ENCODE measurements at places on chromosomes 7 and 10.

GRCh38 chr10:106660550-106660949, 504.0 kb downstream of the SORCS1 start:
- DNase-seq: no peak

- no peak for DNase-seq
Measured at GRCh38 chr7:153640586-153640985, 411.6 kb upstream of the DPP6 start.

DNA sequence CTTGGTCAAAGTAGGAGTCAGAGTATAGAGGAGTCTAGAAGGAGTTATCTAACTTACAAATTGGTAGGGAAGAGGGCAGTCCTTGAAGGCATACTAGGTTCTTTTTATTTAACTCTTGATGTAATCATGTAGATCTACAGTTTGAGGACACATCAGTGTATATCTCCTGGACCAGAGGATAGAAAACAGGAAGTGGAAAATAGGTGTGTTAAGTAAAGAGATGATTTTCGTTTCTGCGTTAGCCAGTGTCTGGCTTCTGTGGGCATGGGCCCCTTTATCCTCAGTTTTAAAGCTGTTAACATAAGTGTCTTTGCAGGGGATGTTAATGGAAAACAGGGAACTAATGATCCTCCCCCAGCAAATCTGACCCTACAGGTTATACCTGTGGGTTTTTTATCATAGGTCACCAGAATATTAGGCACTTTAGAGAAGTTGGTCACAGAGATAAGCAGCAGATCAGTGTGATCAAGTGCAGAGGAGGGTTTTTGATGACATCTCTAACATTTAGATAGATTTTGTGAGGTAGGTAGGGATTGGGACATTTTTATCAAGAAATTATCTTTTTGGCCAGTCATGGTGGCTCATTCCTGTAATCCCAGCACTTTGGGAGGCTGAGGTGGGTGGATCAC, 58.6 kb upstream of the PRSS1 start:
- no peak for DNase-seq

- no peak for DNase-seq
Measured at GRCh38 chr10:69239136-69239535, 19.0 kb downstream of the HKDC1 start.

- DNase-seq: no peak
Measured at GRCh38 chr7:23907012-23907411, 197.0 kb downstream of the STK31 start.

DNA sequence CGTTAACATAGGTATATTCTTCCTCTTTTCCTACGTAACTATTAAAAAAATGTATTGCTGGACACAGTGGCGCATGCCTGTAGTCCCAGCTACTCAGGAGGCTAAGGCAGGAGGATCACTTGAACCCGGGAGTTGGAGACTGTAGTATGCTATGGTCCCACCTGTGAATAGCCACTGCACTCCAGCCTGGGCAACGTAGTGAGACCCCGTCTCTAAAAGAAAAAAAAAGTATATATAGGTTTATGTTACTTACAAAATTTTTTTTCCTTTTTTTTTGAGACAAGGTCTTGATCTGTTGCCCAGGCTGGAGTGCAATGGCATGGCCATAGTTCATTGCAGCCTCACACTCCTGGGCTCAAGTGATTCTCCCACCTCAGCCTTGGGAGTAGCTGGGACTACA, 5.6 kb downstream of the NUB1 start:
- DNase-seq: no peak

- no peak for DNase-seq
Measured at GRCh38 chr10:74377476-74377875, 226.5 kb downstream of the ADK start.

DNA sequence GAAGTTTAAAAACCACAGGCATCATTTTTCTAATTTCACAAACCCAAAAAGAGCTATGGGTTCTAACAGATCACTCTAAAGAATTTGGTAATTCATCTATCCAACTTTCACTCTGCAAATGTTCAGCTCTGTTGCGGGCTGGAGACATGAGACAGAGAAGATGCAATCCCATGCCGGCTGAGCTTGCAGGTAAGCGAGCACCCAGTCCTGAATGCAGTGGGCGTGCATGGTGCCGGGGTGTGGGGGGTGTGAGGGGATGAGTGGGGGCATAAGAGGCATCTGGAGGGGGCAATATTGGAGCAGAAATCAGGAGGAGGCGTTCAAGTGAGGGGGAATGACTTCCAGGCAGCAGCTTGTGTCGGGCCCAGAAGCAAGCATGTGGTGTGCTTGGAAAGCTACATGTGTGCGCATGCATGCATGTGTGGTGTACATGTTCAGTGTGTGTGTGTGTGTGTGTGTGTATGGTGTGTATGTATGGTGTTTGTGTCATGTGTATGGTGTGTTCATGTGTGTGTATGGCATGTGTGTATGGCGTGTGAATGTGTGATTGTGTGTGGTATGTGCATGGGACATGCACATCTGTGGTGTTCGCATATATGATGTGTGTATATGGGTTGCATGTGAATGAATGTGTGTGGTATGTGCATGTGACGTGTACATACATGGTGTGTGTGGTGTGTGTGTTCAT, 172.9 kb downstream of the PRKCQ start:
- peak; percentile 37 for DNase-seq

DNA sequence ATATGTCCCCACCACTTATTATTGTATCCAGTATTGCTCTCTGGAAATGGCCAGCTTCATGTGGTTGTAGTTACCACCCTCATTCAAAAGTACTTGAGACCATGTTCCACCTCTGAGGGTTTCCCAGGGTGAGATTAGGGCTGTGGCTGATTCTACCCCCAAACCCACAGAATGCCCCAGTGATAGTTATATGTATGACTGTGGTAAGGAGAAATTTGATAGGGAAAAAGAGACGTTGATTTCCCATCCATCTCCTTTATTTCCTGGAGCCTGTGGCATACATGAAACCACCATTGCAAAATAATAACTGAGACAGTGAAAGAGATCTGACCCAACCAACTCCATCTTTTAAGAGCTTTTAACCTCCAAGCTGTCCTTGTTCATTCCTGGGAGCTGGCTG, 25.2 kb downstream of the ARL5B start:
- DNase-seq: no peak

DNA sequence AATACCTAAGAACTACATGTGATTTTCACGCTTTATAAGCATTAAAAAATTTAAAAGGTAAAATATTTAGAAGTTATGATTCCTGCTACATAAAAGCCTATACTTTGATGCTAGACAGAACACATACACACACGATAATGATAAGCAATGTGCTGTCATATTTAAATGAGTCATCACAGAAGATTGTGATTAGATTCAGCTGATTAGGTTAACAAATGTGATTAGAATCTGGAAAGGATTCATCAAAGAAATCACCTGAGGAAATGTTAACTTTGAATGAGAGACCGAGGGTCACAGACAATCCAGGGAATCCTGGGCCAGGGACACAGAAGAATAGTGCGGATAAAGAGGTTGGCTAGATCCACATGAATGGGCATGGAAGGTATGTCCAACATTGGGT, 42.0 kb upstream of the CYP2C18 start:
- DNase-seq: no peak

DNA sequence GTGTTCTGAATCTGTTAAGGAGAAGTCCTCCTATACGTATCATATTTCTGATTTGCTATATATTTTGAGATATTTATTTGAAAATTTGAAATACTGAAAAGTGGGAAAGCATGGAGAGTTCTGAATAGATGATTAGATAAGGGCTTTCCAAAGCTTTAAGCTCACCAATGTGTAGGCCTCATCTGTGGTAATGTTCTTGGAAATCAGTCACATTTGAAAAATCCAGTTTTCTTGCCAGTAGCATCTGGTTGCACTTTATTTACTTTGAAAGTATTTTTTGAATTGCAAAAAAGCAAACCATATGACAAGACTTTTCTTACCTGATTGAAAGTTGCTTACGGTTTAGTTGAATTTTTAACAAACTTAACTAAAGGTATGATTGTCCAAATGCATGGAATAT, 21.7 kb downstream of the ADD3 start:
- DNase-seq: no peak

DNA sequence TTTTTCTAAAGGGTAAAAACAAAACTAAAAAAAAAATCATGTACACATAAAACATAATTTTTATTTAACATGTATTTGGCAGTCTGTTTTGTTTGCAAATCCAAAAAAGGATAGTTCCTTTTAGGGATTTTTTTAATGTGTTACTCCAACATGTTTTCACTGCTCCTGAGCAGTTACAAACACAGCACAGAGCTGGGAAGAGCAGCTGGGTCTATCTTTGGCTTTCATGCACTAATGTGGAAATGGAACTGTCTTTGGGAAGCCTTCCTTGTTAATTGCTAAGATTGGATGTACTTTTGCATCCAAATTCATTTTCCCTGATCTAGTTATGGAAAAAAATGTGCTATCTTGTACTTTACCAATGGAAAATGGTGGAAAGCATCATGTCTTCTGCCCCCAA, 1035.1 kb downstream of the CNTNAP2 start:
- no peak for DNase-seq

GRCh38 chr7:35854311-35854710, 53.5 kb downstream of the SEPTIN7 start:
- no peak for DNase-seq

DNA sequence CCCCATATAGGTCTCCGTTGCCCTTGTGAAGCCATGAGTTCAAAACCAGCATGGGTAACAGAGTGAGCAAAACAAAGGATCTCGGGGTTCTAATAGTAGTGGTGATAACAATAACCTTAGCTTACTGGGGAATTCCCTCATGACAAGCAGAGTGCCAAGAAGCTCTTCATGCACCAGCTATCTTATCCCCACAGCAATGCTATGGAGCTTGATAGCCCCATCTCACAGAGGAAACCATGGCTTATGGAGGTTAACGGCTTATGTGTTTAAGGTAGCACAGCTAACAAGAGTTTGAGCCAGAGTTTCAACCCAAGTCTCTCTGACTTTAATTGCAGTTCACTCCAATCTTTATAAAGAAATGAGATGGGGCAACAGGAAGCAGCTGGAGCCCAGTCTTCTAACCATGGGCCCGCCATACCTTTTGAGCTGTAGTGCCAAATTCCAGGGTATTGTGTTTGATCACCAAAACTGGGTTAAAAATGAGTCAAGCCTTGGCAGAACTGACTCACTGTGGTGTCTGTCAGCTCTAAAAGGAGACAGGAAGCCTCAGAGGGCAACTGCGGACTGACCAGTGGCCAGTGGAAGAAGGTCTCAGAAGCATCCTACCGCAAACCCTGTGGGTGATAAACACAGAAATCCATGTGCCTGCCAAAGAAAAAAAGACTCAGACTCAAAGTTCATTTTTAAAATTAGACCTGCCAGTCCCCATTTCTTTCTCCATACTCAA, 16.5 kb upstream of the PLAU start:
- peak; percentile 26 for DNase-seq

DNA sequence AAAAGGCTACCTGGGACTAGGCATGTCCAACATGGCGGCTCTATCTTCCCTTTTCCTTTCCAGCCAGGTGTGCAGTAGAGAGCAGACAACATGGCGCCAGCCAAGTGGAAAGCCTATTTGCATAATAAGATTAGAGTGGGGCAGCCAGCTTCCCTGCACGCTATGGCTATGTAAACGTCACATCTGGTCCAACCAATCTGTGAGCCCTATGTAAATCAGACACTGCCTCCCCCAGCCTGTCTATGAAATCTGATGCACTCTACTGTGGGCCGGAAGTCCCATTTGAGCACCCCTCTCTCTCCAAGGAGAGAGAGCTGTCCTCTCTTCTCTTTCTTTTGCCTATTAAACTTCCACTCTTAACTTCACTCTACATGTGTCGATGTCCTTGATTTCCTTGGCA, 984.9 kb upstream of the AUTS2 start:
- DNase-seq: no peak

DNA sequence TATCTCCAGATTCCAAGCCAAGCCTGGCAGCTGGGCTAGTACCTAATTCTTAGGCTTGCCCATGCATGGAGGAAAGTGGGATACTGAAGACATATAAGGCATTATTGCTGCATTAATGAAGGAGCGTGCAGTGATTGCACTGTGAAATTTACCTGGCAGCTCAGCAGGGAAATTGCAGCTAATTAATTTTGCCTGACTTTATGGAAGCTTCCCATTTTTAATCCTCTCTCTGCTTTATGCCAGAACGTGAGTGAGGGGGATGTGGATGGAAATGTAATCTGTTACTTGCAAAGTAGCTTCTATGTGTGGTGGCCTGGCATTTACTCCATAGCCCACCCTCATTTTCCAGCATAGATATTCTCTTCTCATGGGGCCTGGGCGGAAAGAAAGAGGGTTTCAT, 134.9 kb downstream of the SH2D4B start:
- DNase-seq: no peak

GRCh38 chr7:29343399-29343798, 148.8 kb downstream of the CHN2 start:
- DNase-seq: no peak

- DNase-seq: no peak
Measured at GRCh38 chr7:126211875-126212274, 1040.9 kb downstream of the GRM8 start.

- peak; percentile 46 for DNase-seq
Measured at GRCh38 chr10:113681533-113682470, 2.1 kb downstream of the CASP7 start.

- no peak for DNase-seq
Measured at GRCh38 chr10:6478722-6479121, 101.4 kb downstream of the PRKCQ start.

GRCh38 chr7:77246026-77246640, 46.5 kb upstream of the FGL2 start:
- DNase-seq: no peak

- DNase-seq: no peak
Measured at GRCh38 chr7:129862682-129863081, 90.1 kb downstream of the UBE2H start.

DNA sequence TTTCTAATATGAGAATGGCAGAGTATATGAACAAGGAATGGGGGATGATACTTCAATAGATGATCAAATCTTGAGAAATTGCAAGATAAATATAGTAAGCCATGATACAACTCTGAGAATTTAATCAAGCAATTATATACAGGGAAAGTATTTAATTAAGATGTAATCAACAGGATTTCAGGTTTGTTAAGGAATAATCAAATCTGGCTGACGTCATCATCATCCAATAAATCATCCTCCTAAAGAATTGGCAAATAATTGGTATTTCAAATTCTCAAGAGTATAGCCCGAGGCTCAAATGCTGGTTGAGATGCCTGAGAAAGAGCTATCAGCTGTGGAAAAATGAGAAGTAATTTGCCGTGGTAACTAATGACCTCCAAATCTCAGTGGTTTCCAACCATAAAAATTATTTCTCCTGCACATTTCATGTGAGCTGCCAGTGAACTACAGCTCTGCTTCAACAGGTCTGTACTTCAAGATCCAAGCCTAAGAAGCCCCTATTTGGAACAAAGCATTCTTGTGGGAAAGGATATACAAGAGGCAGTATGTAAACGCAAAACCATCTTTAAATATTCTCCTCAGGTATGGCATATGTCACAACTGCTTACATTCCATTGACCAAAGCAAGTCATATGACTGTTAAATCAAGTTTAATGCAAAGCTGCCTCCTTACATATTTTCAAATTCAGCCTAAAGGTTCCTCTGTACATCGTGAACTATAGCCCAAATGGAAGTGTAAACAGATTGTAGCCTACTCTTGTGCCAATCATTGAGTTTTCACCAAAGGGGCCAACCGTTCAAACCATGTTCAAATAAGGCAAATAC, 503.0 kb downstream of the KIF20B start:
- no peak for DNase-seq

All from stimulated activated CD4-positive, alpha-beta T cell treated with anti-CD3 and anti-CD28 coated beads, Interleukin-4, amount 100 ng/mL, for 24 hours (primary cell).